Right cardiac atrium (tissue), 5 donors: ENCODE measurements at places on chromosomes 11 and 22. TPM values are rescaled to one million over a fixed set of nuclear protein-coding genes. Genes with fewer than 3 reads are reported as not detected.

- peak; percentile 60 for DNase-seq
Measured at GRCh38 chr11:34266090-34266912, 91.5 kb downstream of the ABTB2 start.

GRCh38 chr11:93118276-93118675 lies 79.5 kb downstream of the SLC36A4 start:
- DNase-seq: no peak

- no peak for DNase-seq
Measured at GRCh38 chr22:26432619-26433311, 3.7 kb downstream of the ASPHD2 start.

Gene SIK3
- polyA plus RNA-seq: 13.4 TPM

DNA sequence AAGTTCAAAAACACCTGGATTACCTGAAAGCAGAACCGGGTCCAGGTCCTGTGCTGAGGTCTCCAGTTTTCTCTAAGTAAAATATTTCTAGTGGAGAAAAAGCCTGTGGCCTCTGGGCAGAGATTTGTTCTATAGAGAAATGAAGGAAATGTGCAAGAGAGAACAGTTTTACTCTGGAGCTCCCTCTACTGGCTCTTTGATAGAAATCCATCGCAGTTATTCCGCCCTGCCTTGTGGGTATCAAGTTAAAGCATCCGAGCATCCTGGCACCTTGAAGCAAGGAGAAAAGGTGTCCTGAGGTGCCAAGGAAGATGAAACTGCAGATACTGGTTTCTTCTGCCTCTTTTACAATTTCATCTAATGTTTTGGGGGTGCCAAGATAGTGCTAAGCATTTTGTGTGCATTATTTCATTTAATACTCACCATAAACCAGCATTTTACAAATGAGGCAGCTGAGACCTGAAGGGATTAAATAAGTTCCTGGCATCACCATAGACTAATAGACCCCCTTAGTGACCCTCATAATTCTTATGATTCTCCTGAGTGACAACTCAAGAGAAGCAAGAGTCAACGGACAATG lies 113.1 kb upstream of the HSD17B12 start:
- DNase-seq: no peak

Gene MMP13
- polyA plus RNA-seq: not detected

Gene KCNE3
- polyA plus RNA-seq: 2.2 TPM

- DNase-seq: peak; percentile 44
Measured at GRCh38 chr11:2325719-2326118, 23.9 kb downstream of the TSPAN32 start.

DNA sequence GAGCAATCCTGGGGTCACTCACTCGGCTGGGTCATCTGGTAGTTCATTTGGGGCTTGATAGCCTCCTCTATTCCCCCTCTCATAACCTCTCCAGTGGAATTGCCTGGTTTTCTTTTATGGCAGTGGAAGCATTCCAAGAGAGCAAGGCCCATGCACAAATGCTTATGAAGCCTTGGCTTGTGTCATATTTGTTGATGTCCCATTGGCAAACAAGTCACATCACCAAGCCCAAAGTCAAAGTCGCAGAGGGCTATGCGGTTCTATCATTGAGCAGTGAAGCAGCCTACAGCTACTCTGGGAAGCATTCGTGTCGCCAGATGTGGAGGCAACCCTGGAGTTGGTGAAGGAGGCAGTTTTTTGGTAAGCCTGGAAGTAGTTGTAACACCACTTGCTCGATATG lies 12.3 kb downstream of the KCTD14 start:
- no peak for DNase-seq

DNA sequence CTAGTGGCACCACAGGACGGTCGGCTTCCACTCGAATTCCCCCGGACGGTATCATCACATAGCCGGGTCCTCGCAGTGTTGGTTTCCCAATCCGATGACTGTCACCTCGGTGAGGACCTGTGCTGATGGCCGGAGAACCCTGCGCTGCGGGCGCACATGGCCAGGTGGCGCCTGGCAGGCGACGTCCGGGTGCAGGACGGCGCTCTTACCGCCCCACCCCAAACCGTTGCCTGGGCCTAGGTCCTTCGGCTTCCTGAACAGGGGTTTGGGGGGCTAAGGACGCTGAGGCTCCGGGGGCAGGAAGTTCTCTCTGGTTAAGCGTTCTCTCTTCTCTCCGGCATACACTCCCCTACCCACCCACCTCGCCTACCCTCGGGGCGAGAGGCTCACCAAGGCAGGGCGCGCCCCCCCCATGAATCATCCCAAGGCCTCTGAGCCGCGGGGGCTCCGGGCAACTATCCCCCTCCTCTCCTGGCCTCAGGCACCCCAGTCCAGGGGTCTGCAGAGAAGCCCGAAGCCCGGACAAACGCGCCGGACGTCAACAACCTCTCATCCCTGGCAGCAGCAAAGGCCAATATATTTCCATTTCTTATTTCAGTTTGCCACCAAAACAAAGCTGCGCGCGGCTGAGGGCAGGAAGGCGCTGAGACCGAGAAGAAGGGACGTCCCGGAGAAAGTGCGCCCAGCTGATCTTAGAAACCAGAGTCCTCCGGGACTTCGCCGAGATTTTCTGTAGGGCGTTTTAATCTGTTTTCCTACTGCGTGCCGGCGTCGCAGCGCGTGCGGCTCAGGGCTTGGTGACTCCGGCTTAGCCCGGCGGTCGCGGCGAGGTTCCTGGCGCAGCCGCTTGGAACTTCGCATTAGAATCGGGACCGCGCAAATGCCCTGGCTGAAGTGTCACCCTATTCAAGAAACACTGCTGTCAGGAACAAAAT lies 5.6 kb downstream of the ALX4 start:
- DNase-seq: no peak

Gene OR10S1
- polyA plus RNA-seq: not detected
